Cardiac muscle cell (in vitro differentiated cells and primary cell): ENCODE measurements at places on chromosomes 7 and 10. TPM values are rescaled to one million over a fixed set of nuclear protein-coding genes. Genes with fewer than 3 reads are reported as not detected.

DNA sequence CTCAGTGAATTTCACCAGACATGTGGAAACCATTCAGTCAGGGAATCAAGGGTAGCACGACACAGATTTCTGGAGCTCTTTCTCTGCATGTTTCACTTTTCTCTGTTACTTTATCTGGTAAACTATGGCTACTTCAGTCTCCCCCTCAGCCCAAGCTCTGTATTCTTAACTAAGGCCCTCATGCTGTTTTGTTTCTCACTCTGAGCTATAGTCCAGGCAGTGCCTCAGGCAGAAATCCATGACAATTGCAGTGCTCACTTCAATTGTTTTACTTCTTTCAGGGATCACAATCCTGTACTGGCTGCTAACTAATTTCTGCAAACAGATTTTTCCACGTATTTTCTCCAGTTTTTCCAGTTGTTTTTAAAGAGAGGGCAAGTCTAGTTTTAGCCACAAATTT is 1599.9 kb upstream of the LRRTM3 start:
- no peak for DNase-seq

The CDHR3 gene
- total RNA-seq, result 6.0 and 12.2 TPM in 2 replicates

The GPR15LG gene
- total RNA-seq, result not detected in 2 replicates

- DNase-seq, result no peak
Observed at GRCh38 chr7:20283385-20283784, 47.3 kb upstream of the ITGB8 start.

The CSTF2T gene
- total RNA-seq, result 22.1 and 28.5 TPM in 2 replicates

- DNase-seq, result no peak
Observed at GRCh38 chr7:39661960-39662359, 38.6 kb downstream of the RALA start.

The CFTR gene
- total RNA-seq, result 12.0 and 13.3 TPM in 2 replicates

The MLXIPL gene
- 0.07 and 1.8 TPM in 2 replicates for total RNA-seq

DNA sequence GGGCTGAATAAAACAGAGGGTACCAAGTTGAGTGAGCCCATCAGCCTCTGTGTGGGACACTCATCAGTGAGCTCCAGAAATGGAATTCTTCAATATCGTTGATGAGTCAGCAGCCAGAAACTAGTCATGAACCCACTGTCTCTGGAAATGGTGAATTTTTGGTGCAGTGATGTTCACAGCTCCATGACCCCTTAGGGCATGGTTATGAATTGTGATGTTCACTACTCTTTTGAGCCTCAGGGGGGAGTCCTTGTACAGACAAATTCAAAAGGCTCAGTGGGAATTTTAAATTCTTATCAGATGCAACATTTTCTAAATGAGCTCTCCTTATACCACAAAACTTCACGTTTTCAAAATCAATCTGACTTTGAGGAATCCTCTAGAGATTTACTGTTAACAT is 335.7 kb downstream of the PHTF2 start:
- peak; percentile 62 for DNase-seq

DNA sequence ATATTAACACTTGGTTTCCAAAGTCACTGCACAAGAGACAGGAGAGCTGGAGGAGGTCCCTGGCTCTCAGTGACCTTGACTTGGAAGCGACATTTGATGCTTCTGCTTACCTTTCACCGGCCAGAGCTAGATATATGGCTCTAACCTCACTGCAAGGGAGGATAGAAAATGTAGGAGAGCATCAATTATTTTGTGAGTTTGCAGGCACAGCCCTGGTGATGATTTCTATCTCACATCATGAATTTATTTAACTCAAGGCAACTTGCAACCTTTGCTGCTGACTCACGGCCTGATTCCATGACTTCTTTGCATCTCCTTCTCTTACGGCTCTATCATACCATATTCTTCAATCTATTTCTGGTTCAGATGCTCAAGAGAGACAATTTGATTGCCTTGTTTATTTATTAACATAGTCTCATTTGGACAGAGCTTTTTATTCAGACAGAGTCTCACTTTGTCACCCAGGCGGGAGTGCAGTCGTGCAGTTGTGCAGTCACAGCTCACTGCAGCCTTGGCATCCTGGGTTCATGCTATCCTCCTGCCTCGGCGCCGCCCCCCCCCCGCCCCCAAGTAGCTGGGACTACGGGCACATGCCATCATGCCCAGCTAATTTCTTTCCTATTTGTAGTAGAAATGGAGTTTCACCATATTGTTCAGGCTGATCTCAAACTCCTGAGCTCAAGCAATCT is 196.0 kb downstream of the REEP3 start:
- DNase-seq, result no peak

GRCh38 chr10:35819736-35820135 is 177.6 kb upstream of the FZD8 start:
- no peak for DNase-seq
